ENCODE measurements at places on chromosomes 7 and 10.

DNA sequence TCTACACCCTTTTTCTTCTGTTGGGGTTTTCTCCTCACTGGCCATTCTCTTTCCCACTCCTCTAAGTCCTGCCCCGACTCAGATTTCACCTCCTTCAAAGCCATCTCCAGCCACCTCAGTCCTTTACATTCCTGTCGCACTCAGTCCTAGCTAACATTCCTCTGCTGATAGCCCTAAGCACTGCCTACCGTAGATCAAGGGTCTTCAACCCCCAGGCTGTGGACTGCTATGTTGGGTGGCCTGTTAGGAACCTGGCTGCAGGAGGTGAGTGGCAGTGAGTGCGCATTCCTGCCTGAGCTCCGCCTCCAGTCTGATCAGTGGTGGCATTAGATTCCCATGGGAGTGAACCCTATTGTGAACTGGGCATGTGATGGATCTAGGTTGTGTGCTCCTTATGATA, 11.2 kb downstream of the PFKFB3 start:
- no peak for DNase-seq

- DNase-seq = no peak
Observed at GRCh38 chr7:155860461-155860839, 48.2 kb upstream of the SHH start.

DNA sequence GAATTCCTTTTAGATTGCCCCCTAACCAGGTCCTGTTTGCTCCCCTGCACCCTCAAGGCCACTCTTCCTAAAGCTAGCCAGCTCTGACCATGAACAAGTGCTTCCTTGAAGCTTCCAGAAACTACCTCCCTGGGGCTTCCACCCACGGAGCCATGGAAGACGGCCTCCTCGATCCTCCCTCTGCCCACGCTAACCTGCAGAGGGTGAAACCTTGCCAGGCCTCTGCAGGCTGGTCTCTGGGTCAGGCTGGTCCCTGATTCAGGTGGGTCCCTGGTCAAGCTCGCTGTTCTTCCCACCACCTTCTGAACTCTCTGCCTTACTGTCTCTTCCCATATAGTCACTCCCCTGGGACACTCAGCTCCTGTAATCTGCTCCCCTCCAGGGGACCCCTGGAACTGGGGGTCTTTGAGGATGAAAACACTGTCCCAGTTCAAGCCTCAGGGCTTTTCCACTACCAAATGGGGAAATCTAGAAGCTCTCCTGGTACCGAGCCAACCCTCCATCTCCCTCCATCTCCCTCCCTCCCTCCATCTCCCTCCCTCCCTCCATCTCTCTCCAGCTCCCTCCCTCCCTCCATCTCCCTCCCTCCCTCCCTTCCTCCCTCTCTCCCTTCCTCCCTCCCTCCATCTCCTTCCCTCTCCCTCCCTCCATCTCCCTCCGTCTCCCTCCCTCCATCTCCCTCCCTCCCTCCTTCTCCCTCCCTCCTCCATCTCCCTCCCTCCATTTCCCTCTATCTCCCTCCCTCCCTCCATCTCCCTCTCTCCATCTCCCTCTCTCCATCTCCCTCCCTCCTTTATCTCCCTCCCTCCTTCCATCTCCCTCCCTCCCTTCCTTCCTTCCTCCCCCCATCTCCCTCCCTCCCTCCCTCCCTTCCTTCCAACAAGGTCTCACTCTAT, 2.9 kb downstream of the MLXIPL start:
- DNase-seq = no peak

GRCh38 chr10:48237259-48238250, 36.9 kb downstream of the FRMPD2 start:
- DNase-seq = no peak

DNA sequence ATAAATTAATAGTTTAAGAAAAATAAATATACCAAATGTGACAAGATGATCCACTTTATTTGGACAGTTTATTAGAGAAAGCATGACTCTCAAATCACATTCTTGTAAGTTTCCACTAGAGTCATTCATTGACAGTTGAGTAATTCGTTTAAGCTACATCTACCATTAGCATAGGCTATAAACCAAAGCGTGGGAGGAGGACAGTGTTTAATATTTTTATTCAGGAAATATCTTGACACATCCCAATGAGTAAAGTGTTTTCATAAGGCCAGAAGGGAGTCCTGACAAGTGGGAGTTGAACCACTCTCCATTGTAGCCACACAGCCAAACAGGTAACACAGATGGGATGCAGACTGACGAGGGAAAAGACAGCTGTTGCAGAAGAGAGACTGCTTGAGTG, 386.5 kb upstream of the SEMA3D start:
- no peak for DNase-seq

DNA sequence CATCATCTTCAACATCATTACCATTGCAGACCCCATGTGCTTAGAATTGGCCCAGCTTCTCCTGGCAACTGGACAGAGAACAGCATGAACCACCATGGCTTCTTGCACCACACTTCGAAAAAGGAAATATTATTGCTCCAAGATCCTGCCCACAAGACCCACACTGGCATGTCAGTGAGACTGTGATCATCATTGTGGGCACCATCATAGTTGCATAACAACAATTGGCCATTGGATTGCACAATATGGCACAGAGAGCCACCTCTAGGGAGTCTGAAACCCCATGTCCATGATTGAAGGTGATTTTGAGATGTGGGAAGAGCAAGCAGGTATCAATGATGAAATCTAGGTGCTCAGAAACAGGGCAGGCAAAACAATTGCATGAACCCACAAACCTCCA, 918.9 kb downstream of the GRID1 start:
- no peak for DNase-seq

GRCh38 chr7:83532219-83532618, 116.7 kb downstream of the SEMA3E start:
- DNase-seq = no peak

GRCh38 chr7:10221084-10221483, 752.6 kb upstream of the PHF14 start:
- DNase-seq = no peak

DNA sequence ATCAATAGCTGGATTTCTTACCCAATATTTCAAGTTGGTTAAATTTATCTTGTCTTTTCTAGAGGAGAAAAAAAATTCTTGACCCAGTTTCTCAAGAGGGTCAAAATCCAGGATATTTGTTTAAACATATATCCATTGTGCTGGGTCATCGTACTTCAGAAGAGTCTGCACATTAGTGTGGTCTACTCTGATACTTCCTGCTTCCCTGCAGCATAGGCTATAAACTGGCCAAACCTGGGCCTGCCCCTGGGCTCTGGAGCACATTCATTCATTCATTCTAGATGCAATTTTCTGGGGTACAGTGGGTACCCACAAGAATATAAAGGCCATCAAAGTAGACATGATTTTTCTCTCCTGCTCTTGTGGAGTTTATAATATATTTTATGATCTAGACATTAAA, 142.1 kb upstream of the WNT16 start:
- DNase-seq = no peak

DNA sequence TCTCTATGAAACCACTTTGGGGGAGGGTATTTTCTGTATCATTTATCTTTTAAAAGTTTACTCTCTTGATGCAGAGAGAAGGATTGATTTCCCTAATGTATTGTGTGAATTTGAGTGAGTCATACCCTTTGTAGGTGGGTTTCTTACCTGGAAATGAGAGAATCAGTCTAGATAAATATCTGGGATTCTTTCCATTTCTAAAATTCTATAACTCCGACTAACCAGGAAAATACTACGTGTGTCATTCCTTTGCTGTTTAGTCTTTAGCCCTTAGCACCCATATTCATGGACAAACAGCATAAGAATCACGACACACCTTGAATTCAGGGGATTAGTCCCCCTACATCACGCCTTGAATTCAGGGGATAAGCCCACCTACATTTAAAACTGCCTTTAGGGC, 139.1 kb downstream of the GATA3 start:
- DNase-seq = no peak

DNA sequence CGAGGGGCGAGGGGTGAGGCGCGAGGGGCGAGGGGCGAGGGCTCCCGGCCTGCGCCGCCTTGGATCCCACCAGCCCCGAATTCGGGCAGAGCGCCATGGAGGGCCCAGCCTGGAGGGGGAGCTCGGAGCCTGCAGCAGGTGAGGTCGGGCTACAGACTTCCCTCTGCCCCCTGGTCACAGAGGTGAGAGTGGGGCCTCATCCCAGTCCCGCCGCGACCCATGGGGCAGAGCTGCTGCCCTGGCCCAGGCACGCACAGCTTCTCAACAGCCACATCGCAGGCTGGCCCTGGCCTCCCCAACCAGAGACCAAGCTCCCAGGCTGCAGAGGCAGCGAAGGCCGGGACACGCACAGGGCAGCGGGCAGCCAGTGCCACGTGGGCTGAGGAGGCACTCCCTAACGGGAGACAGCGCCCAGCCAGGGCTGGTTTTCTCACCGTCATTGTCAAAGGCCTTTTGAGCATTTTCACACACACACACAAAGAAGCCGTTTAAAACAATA, 191.8 kb downstream of the PTPRN2 start:
- DNase-seq = no peak

GRCh38 chr7:148371280-148371937, 219.2 kb upstream of the C7orf33 start:
- no peak for DNase-seq

DNA sequence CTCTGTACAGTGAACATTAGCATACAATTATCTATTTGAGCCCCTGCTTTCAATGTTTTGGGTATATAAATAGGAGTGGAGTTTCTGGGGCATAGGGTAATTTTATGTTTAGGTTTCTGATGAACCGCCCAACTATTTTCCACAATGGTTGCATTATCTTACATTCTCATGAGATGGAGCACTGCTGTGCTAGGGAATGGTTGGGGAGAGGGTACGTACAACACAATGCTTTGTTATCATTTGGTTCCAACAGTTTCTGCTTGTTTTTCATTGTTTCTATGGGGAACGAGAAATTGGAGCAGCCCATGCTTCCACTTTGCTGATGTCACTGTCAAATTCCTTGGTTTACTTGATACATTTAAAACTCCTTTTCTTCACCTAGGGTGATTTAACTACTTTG, 1115.3 kb downstream of the REEP3 start:
- no peak for DNase-seq

- no peak for DNase-seq
Observed at GRCh38 chr7:142784716-142785115, 13.9 kb downstream of the PRSS2 start.

GRCh38 chr7:121394709-121395140, 1.4 kb downstream of the FAM3C start:
- DNase-seq = no peak

DNA sequence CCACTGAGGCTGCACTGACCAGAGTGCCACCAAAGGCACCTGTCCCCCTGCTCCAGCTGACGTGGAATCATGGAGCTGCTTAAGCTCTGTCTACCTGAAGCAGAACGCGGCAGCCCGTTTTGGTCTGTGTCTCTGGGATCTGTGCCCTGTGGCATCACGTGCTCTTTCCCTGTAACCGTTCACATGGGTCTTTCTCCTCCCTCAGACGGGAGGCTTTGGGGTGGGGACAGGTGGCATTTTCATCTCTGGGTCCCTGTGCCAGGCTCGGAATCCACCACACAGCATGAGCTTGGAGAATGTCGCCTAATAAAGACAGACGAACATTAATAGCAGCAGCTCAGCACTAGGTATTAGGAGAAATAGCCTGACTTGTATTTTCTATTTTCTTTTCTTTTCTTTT, 1.6 kb upstream of the ADAP1 start:
- no peak for DNase-seq

- DNase-seq = peak; percentile 29
Observed at GRCh38 chr10:6202098-6202683, 541 bp upstream of the PFKFB3 start.

GRCh38 chr7:106381252-106381651, 96.5 kb upstream of the NAMPT start:
- DNase-seq = no peak

DNA sequence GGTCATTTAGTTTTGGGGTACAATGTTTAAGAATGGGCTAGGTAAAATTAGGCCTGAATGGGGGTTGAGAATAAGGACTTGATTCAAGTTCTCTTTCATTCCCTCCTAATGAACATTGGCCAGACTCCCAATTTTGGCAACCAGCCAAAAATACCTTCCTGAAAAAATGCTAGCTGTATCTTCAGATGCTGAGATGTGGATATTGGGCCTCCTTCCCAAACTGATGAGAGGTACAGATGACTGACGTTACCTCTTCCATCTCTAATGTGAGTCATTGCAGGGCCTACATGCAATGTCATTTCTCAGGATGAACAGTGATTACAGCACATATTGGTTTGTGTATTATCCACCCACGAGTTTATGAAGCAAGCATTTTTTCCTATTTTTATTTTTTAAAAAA, 151.6 kb downstream of the SND1 start:
- no peak for DNase-seq

GRCh38 chr10:123741146-123741545, 75.0 kb downstream of the GPR26 start:
- DNase-seq = no peak

GRCh38 chr7:20220293-20220761, 3.1 kb upstream of the MACC1 start:
- no peak for DNase-seq

DNA sequence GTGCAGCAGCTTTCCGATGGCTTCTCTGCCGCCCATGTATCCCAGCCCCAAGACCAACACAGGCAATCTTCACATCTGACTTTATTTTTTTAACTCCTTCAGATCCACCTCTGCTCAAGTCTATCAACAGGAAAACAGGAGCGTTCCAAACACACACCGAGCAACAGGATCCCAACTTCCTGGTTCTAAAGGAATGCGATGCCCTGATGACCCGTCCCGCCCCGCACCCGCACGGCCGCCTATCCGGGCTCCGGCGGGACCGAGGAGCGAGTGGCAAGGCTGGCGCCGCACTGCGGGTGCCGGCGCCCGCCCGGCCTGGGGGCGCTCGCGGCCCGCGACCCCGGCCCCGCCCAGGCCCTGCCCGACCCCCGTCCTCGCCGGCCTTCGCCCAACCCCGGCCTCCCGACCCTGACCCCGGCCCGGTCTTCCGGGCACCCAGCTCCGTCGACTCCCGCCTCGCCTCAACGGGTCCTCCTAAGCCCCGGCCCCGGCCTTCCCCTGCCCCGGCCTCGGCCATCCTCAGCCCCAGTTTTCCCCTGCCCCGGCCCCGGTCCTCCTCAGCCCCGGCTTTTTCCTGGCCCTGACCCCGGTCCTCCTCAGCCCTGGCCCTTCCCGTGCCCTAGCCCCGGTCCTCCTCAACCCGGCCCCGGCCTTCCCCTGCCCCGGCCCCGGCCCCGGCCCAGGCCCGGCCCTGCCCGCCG, 730 bp downstream of the LARP4B start:
- peak; percentile 22 for DNase-seq

GRCh38 chr10:112949143-112949823, 764 bp upstream of the TCF7L2 start:
- no peak for DNase-seq

DNA sequence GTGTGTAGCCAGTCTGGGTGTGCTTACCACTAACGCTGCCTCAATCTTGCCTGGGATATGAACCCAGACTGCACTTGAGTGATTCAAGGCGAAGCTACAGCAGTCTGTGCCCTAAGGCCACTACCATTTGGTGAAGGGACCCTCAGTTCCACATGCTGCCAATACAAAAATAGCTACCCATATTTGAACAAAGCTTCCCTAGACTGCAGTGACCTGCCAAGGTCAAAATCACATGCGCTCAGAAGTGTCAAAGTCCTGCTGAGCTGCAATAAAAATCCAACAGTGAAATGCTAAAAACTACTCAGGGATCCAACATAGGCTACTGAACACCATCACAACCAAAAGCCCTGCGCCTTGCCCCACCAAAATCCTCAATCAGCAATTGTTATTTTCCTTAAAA, 472.3 kb upstream of the VSTM2A start:
- no peak for DNase-seq

GRCh38 chr7:107563081-107563774, 492 bp downstream of the COG5 start:
- no peak for DNase-seq

GRCh38 chr7:101420436-101420835, 57.8 kb downstream of the COL26A1 start:
- no peak for DNase-seq

GRCh38 chr7:73526896-73527821, 5.1 kb upstream of the BAZ1B start:
- DNase-seq = no peak
